ENCODE measurements at places on chromosomes 11 and 22.

DNA sequence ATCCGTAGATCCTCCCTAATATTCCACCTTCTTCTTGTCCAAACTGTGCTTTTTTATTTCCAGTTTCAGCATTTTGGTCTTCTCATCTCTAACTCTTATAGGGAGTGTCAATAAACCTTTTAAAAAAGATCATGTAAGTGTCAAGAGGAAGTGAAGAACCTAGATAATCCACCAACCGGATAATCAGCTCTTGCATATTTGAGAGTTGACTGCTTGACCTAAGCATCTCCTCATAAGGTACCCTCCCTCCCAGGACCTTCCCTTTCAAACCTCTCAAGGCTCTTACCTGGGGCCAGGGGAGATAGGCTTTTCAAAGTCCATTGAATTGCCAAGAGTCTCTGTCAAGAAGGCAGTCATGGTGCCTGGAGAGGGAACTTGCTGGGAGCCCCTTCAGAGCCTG, 691 bp upstream of the EHF start:
- H3K36me3 ChIP-seq: no peaks in the 10 kb centered on the region
- no peak overlapping the region for H3K27ac ChIP-seq
- no peaks in the 10 kb centered on the region for H3K27me3 ChIP-seq
- peaks cover 8% of the 10 kb centered on the region for H3K4me1 ChIP-seq

GRCh38 chr11:5065027-5065426, 4.3 kb upstream of the OR52E1 start:
- no peak overlapping the region for H3K4me3 ChIP-seq
- no peaks in the 10 kb centered on the region for H3K4me1 ChIP-seq
- no peaks in the 10 kb centered on the region for H3K27me3 ChIP-seq
- no peak for DNase-seq
- no peaks in the 10 kb centered on the region for H3K36me3 ChIP-seq
- no peak overlapping the region for H3K27ac ChIP-seq

DNA sequence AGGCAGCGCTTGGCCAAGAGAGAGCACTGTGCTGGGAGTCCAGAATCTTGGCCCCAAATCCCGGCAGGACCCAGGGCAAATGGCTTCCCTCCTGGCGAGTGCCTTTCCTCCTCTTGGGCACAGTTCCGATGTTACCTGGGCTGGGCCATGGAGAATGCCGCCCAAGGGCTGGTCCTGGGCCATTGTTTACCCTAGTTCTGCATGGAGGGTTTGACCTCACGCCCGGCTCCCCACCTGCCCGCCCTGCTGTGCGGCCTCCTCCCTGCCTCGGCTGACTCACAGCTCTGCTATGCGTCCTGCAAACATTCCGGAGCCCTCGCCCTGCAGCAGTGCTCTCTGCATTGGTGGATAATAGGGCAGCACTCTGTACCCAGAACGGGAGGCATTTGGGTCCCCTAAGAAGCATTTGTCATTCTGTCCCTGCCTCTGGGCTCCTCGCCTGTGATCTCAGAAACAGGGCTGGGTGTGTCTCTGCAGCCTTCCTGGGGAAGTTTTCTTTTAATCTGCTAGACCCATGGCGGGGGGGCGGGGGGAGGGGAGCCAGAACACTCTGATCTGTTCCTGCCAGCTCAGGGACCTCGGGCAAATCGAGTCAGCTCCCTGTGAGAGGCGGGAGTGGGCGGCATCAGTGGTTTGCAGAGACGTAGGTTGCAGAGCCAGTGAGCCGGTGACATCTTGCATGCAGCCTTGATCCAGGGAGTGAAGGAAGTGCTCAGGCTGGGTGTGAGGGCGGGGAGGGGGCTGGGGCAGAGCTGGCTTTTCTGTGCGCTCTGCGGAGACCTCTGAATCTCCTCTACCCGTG, 32.9 kb upstream of the SMIM38 start:
- peak overlapping the region; percentile 75 for H3K27ac ChIP-seq
- no peak overlapping the region for H3K4me3 ChIP-seq
- no peaks in the 10 kb centered on the region for H3K36me3 ChIP-seq
- H3K27me3 ChIP-seq: no peaks in the 10 kb centered on the region

GRCh38 chr11:76665921-76666351, 4.6 kb downstream of the LRRC32 start:
- no peak overlapping the region for H3K4me3 ChIP-seq
- no peaks in the 10 kb centered on the region for H3K27me3 ChIP-seq
- DNase-seq: no peak
- H3K36me3 ChIP-seq: no peaks in the 10 kb centered on the region

DNA sequence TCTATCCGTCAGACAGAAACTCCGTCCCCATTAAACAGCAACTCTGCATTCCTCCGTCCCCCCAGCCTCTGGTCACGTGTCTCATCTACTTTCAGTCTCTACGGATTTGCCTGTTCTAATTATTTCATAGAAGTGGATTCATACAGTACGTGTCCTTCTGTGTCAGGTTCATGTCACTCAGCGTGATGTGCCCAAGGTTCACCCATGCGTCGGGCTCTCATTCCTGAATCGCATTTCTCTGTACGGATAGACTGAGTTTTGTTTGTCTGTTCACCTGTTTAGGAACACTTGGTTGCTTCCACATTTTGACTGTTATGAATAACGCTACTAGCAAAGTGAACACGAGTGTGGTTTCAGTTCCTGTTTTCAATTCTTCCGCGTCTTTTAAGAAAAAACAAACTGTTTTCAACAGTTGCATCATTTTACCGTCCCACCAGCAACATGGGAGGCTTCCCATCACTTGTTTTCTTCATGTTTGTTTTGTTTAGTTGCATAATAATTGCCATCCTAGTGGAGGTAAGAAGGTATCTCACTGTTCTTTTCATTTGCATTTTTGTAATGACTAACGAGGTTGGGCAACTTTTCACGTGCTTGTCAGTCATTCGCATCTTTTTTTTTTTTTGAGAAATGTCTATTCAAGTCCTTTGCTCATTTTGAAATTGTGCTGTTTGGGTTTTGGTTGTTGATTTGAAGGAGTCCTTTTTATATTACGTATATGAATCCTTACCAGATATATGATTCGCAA, 8.9 kb upstream of the NLRP6 start:
- no peaks in the 10 kb centered on the region for H3K4me1 ChIP-seq
- no peaks in the 10 kb centered on the region for H3K27me3 ChIP-seq
- H3K27ac ChIP-seq: no peak overlapping the region
- H3K4me3 ChIP-seq: no peak overlapping the region
- H3K36me3 ChIP-seq: no peaks in the 10 kb centered on the region
- no peak for DNase-seq

DNA sequence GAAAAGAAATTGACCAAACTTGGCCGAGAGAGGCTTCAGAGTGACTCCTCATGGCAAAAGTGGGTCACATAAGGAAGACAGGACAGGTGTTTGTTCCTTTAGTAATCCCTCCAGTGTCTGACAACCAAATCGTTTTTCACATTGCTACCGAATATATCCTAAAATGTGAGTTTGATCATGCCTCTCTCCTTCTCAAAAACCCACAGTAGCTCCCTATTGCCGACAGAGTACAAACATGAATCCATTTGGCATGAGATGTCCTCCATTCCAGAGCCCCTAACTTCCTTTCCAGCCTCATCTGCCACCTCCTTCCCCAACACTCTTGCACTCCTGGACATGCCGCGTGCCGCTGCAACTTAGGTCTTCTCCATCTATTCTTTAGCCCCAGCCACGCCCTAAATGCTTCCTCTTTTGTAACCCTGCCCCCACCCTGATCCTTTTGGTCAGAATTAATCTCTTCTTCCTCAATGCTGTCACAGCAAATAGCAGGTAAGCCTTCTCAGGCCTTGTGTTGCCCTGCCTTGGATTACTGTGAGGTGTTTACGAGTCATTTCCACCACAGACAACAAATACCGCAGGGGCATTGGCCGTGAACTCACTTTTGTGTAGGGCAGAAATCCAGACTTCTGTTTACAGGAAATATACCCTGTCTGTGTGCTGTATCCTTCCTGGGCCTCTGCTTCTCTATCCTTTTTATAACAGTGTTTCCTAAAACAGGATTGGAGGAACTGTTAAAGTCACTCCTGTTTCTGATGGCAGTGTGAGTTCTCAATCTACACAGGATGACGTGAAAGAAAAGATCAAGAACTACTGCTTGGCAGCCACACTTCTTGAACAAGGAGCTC, 66.0 kb upstream of the FTH1 start:
- H3K4me1 ChIP-seq: no peaks in the 10 kb centered on the region
- H3K4me3 ChIP-seq: no peak overlapping the region
- no peak overlapping the region for H3K27ac ChIP-seq
- no peaks in the 10 kb centered on the region for H3K27me3 ChIP-seq

DNA sequence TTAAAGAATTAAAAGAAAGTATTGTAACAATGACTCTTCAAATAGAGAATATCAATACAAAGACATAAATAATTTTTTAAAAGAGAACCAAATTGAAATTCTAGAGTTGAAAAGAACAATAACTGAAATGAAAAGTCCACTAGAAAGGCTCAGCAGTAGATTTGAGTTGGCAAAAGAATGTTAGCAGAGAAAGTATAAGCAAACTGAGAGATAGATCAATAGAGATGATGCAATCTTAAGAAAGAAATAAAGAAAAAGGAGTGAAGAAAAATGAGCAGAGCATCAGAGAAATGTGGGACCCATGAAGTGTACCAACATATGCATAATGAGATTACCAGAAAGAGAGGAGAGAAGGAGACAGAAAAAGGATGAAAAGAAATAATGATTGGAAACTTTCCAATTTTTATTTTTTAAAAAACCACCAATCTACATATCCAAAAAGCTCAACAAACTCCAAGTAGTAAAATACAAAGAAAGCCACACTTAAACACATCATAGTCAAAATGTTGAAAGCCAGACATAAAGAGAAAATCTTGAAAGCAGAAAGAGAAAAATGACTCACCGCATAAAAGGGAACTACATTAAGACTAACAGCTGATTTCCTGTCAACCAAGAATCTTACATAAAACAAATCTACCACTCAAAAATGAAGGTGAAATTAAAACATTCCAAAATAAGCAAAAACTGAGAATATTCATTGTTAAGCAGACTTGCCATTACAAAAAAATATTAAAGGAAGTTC, 20.9 kb downstream of the NCF4 start:
- H3K4me3 ChIP-seq: no peak overlapping the region
- no peak overlapping the region for H3K27ac ChIP-seq
- no peak for DNase-seq

GRCh38 chr11:64089493-64089892, 53.8 kb downstream of the FLRT1 start:
- no peak for DNase-seq
- H3K27ac ChIP-seq: no peak overlapping the region
- H3K4me1 ChIP-seq: no peaks in the 10 kb centered on the region

DNA sequence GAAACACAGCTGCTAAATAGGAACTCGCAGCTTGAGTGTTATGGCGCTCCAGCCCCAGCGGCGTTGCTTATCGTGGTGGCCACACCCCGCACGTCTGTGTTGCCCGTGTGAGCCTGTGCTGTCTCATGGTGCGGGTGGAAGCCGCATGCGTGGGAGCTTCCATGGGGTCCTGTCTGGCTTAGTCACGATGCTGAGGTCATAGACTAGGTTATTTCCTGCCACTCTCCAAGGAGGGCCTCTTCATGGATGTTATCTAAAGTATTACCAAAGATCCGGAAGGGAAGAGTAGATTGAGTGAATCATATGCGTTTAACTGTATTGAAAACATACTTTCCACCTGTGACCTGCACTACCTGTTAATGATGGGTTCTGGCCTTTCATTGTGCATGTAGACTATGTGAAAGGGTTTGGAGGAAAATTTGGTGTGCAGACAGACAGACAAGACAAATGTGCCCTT, 21.7 kb downstream of the CTTN start:
- H3K36me3 ChIP-seq: peaks cover 34% of the 10 kb centered on the region
- no peak overlapping the region for H3K27ac ChIP-seq
- no peak for DNase-seq
- no peak overlapping the region for H3K4me3 ChIP-seq
- no peaks in the 10 kb centered on the region for H3K4me1 ChIP-seq

DNA sequence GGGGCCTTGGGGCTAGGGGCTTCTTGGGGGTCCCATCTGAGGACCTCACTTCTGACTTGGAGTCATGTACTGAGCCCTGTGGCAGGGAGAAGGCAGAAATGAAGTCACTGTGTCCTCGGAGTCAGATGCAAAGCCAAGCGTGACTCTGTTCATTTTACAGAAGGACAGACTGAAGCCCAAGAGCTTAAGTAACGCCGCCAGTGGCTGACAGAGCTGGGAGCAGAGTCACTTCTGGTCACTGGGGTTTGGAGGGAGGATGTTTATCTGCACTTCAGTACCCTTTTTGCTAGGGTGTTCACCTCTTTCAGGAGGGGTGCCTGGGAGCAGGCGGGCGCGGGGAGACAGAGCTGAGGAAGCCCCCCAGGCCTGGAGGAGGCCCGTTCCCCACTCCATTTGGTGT, 10.7 kb downstream of the CD6 start:
- no peak overlapping the region for H3K4me3 ChIP-seq
- no peaks in the 10 kb centered on the region for H3K4me1 ChIP-seq
- H3K27ac ChIP-seq: no peak overlapping the region
- no peaks in the 10 kb centered on the region for H3K36me3 ChIP-seq

DNA sequence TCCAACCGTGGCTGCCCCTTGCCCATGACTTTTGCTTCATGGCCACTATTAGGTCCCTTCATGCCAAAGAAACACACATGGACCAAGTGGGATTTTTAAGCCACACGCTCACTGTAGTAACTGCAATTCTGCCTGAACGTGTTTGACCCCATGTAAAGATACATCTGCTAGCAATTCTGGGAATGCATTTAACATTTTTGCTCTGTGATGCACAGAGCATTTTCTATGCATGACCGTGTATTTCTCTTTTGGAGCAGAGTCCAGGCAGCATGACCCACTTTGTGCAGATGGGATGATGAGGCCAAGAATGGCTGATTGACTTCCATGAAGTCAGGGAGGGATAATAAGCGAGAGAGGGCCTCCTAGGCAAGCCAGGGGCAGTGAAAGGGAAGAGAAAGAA, 108.5 kb downstream of the TP53I11 start:
- H3K36me3 ChIP-seq: no peaks in the 10 kb centered on the region
- H3K4me3 ChIP-seq: no peak overlapping the region

GRCh38 chr11:100383357-100383865, 303.7 kb upstream of the ARHGAP42 start:
- peak; percentile 30 for DNase-seq
- H3K27ac ChIP-seq: no peak overlapping the region
- no peaks in the 10 kb centered on the region for H3K4me1 ChIP-seq
- no peak overlapping the region for H3K4me3 ChIP-seq

GRCh38 chr11:13143486-13144297, 133.9 kb upstream of the BMAL1 start:
- DNase-seq: no peak
- H3K4me1 ChIP-seq: no peaks in the 10 kb centered on the region
- no peaks in the 10 kb centered on the region for H3K27me3 ChIP-seq
- no peak overlapping the region for H3K27ac ChIP-seq
- no peak overlapping the region for H3K4me3 ChIP-seq
- H3K36me3 ChIP-seq: no peaks in the 10 kb centered on the region

Measured in mesendoderm (in vitro differentiated cells).